ENCODE measurements at places on chromosomes 12 and 14.

- DNase-seq, result no peak
Observed at GRCh38 chr12:26299751-26300150, 104.4 kb downstream of the SSPN start.

GRCh38 chr14:69719501-69719951 lies 47.4 kb upstream of the SRSF5 start:
- DNase-seq, result peak; percentile 88

DNA sequence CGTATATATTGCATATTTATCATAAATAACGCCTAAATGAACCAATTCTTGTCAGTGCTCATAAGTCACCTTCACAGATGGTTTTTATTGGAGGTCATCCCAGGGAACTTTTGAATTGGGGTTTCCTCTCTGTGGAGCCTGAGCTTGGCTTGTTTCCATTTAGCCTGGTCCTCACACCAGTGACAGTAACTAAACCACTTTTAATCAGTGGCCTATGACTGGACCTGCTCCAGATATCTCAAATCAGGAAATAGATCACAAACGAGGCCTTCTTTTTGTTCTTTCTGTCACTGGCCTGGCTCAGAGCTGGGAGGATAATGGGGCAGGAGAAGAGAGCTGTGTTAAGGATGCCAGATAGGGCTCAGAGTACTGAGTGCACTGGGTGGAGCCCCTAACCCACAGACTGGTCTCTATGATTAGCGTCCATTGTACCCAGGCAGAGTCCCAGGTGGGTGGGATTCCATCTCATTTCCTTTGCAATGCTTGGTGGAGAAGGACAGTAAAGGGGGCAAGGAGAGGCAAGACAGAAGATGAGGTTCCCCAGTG lies 92.4 kb downstream of the NUAK1 start:
- DNase-seq, result no peak

DNA sequence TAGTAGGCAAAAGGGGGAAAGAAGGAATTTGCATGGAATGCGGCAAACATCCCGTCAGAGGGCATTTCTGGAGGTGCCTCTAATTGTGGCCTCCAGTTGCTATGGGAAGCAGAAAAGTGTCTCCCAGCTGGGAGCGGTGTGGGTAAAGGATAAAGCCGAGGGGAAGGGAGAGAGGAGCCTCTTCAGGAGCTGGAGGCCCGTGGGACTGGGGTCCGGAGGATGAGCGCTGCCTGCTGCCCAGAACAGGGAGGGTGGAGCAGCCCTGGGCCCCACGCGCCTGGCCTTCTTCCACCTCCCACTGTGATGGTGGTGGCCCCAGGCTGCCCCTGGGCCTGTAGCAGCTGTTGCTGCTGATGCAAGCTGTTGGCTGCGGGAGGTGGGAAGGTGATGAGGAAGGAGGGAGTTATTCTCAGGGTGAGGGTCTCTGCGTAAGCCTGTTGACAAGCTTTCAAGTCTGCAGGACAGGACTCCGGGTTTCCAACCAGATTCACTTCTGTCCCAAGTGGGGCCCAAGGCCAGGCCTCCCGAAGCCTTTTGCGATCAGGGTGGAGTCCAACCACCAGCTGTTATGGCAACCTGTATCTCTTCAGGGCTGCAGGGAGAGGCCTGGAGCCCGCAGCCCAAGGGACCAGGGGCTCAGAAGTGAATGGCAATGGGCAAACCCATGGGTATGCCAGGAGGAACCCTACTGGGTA lies 19.1 kb upstream of the PGF start:
- no peak for DNase-seq

DNA sequence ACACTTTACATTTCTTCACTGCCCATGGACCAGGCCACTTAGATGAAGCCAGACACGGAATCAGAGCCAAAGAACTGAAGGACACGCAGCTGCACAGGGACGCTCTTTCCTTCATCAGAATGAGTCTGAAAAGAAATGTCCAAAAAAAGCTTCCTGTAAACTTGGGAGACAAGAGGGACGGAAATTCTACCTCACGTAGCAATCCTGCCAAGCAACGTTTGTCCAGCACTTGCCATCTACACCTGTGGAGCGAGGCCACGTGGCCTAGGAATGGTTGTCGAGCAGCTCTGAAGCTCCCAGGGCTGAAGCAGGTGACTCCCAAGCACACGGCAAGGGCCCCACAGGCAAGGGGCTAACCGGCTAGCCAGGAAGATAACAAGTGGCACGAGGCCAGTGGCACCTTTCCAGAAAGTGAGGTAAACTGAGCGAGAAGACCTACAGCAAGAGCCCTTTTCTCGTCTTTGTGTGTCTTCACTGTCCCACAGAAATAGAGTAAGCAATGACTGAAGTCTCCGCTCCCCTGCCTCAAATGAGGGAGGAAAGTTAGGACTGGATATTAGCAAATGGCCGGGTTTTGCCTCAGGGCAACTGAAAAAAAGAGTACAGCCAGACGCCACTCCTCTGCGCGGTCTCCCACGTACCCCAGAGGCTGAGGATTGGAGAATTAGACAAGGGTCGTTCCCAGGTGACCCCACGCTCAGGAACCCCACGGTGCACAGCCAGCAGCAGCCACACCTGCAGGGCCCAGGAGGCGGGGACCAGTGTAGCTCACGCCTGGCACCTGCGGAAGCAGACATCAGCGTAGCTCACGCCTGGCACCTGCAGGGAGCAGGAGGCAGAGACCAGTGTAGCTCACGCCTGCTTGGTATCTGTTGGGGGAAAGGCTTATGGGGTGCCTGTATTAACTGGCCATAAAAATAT lies 7.7 kb downstream of the ZNF605 start:
- DNase-seq, result no peak

DNA sequence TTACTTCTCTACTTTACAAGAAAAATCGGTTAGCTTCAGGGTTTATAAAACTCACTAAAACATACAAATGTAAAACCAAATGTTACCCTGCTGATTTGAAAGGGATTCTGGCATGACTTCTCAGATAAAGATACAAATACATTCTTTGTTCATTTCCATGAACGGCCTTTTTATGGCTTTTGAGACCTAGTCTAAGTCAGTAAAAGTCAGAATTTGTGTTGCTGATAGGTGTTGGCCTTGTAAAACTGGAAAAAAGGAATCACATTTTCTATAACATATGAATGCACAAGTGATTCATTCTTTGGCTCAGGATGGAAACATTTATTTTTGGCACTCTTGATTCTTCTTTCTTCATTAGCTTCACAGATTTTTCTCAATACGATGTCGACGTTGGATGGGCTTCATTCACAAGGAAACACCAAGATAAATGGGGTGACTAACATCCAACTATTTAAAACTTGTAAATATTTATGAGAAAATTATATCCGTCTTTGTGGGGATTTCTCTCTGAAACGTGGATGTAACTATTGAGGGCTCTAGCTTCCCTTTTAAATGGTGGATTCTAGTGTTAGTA lies 27.0 kb upstream of the CPM start:
- DNase-seq, result no peak

- DNase-seq, result peak; percentile 51
Observed at GRCh38 chr14:22333422-22334274, 255.4 kb downstream of the DAD1 start.

GRCh38 chr14:51395361-51395849 lies 155.4 kb downstream of the TMX1 start:
- DNase-seq, result no peak

DNA sequence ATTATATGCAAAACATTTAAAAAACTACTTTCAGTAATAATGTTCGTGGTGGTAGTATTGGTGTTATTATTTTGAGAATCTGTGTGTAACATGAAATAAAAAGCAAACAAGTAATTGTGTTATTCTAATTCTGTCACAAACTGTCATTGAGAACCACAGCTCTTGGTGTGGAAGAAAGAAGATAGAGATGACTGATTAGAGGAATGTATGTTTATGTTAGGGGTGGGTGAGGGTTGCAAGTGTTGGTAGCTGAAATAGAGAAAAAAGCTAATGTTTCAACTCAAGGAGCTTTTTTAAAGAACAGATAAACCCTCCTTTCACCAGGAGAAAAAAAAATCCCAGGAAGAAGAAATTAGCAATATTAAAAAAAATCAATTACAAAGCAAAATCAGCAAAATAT lies 18.3 kb downstream of the DNM1L start:
- no peak for DNase-seq

- peak; percentile 65 for DNase-seq
Observed at GRCh38 chr14:45083976-45084722, at the start of gene PRPF39. Gene PRPF39 (plus strand): TSS chr14:45084116. CDS start chr14:45095240, 11,124 bp downstream.

Measured in kidney epithelial cell (primary cell).